Mesothelial cell of epicardium (in vitro differentiated cells): ENCODE measurements at places on chromosomes 2 and 18. TPM values are rescaled to one million over a fixed set of nuclear protein-coding genes. Genes with fewer than 3 reads are reported as not detected.

DNA sequence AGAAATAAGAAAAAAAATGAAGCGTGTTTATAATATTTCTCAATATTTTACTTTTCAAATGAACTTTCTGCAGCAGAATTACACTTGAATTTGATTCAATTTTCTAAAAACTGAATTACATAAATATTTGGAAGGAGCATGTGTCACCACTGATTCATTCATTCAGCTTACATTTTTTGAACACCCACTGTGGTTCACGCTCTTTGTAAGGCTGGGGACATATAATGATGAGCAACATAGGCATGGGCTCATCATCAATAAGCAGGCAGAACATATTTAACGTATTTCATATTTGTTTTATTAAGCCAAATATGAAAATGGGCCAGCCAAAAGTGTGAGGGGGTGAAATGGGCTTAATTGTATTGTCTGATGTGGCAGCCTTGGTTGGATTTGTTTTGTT, 209.1 kb downstream of the CTNNA2 start:
- no peaks in the 10 kb centered on the region for H3K27me3 ChIP-seq
- DNase-seq: no peak
- no peaks in the 10 kb centered on the region for H3K36me3 ChIP-seq
- H3K27ac ChIP-seq: no peak overlapping the region
- H3K4me3 ChIP-seq: no peak overlapping the region
- H3K4me1 ChIP-seq: no peaks in the 10 kb centered on the region

DNA sequence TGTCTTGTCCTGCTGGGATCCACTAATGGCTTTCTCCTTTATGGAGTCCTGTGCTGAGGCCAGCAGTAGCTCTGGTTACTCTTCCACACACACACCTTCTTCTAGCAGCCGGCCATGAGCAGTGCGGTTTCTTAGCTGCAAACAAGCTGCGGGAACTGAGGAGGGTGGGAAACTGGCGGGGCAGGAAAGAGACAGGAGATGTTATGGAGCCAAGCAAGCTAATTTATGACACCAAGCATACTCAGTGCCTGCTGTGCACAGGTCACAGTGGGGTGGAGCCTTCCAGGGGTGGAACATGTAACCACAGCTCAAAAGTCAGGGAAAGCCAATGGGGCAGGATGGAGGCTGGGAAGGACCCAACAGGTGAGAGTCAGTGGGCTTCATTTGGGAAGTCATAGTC, 180.8 kb downstream of the FAM210A start:
- H3K4me1 ChIP-seq: peaks cover 14% of the 10 kb centered on the region
- H3K4me3 ChIP-seq: no peak overlapping the region
- no peak for DNase-seq
- H3K27ac ChIP-seq: no peak overlapping the region
- no peaks in the 10 kb centered on the region for H3K36me3 ChIP-seq

TBR1 gene
- 0.09 to 0.13 TPM in 2 of 3 replicates, not detected in the other for total RNA-seq

C2orf15 gene
- 7.2 to 8.7 TPM (median 7.8 TPM) in 3 replicates for total RNA-seq

DNA sequence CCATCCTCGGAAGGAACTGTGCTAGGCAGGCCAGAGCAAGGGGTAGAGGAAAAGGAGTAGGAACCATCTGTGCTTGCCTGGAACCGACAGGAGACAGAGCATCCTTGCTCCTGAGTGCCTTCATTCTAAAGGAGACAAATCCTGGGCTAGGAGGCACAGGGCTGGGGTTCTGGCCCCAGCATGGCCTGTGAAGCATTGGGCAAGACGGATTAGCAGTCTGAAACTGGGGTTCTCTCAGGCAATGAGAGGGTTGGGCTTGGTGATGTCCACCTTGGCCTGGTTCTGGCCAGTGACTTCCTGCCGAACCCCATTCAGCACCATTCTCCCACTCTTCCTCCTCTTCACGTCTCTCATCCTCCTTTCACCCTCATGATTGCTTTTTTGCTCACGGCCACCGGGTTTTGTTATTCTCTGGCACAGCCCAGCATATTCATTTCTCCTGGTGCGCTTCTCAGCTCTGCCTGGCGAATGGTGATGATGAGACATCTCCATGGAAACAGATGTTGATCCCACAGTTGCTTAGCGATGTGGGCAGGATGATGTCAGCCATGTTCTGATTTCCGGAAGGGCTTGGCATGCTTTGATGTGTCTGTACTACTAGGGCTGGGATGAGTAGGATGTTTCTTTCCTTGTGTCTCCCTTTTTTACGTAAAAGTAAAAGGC, 127.7 kb downstream of the CAPN13 start:
- H3K27ac ChIP-seq: no peak overlapping the region
- H3K4me3 ChIP-seq: no peak overlapping the region
- H3K4me1 ChIP-seq: no peaks in the 10 kb centered on the region
- DNase-seq: no peak
- H3K27me3 ChIP-seq: no peaks in the 10 kb centered on the region

DNA sequence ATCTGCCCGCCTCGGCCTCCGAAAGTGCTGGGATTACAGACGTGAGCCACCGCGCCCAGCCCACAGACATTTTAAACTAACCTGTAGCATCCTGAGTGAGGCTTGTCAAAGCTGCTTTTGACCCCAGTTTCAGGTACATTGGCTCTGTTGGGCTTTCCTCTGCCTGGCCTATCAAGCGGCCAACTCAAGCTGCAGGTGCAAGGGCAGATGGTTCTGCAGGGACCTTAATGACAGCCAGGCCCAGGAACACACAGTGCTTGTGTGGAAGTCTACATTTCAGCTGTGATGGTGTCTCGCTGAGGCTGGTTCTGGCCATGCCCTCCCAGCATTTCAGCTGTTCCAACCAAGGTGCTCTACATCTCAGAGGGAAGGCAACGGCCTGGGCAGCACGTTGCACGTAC, 18.4 kb downstream of the INPP4A start:
- peaks cover 18% of the 10 kb centered on the region for H3K4me1 ChIP-seq
- H3K36me3 ChIP-seq: no peaks in the 10 kb centered on the region
- H3K27ac ChIP-seq: no peak overlapping the region
- DNase-seq: no peak

NGEF gene
- 0.51 to 1.3 TPM (median 1.3 TPM) in 3 replicates for total RNA-seq

DNA sequence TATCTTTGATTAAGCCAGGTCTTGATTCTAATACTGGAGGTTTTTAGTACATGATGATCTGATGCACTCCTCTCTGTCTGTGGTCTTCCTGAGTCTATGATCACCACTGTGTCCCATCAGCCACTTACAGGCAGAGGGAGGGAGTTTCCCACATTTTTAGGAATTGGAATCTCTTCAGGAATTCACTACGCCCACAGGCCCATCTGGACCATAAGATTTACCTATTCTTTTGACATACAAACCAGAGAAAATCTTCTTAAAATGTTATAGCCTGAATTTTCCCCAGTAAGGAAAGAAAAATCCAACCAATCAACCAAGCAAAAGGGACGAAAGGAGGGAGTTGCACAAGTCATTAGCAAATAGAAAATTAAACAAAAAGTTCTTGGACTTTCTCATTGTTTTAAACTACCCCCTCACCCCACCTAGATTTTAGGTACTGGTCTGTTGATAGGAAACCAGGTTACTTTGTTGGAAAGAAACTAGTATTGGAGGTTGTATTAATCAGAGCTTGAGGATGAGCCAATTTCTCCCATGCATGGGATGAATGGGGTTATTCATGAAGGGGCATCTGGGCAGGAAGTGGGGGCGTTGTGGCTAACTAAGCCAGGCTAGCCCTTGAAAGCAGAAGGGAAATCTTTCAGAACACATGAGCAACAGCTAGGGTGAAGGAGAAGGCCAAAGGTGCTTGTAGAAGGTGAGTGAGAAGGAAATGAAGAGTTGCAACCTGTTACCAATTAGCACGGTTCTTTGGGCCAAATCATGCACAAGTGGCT, 328.2 kb upstream of the MEX3C start:
- no peak overlapping the region for H3K4me3 ChIP-seq
- no peaks in the 10 kb centered on the region for H3K4me1 ChIP-seq
- no peaks in the 10 kb centered on the region for H3K36me3 ChIP-seq
- no peak overlapping the region for H3K27ac ChIP-seq

DNA sequence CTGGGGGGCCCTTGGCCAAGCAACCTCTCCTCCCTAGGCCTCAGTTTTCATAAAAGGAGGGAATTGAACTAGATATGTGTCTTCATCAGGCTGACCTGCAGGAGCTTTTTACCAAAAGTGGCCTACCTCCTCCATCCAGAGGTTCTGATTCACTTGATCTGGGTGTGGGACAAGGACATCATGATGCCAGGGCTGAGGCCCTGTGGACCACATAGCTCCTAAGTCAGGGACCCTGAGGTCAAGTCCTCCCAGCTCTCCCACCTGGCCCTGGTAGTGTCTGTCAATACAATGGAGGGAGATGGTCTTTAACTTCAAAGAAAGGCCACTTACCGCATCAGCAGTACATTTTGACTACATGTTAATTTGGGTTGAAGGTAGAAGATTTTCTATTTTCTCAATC, 10.4 kb downstream of the IL1RN start:
- H3K27me3 ChIP-seq: peaks cover 2% of the 10 kb centered on the region
- H3K4me1 ChIP-seq: peaks cover 10% of the 10 kb centered on the region
- no peaks in the 10 kb centered on the region for H3K36me3 ChIP-seq
- H3K4me3 ChIP-seq: no peak overlapping the region
- DNase-seq: no peak

GRCh38 chr2:118119158-118119727, 31.0 kb downstream of the INSIG2 start:
- H3K27ac ChIP-seq: no peak overlapping the region
- DNase-seq: no peak
- H3K27me3 ChIP-seq: no peaks in the 10 kb centered on the region
- peaks cover 17% of the 10 kb centered on the region for H3K4me1 ChIP-seq
- H3K36me3 ChIP-seq: no peaks in the 10 kb centered on the region
- no peak overlapping the region for H3K4me3 ChIP-seq

- H3K36me3 ChIP-seq: no peaks in the 10 kb centered on the region
- no peaks in the 10 kb centered on the region for H3K4me1 ChIP-seq
- no peaks in the 10 kb centered on the region for H3K27me3 ChIP-seq
- no peak overlapping the region for H3K27ac ChIP-seq
- H3K4me3 ChIP-seq: no peak overlapping the region
These were observed 99.6 kb downstream of the TXNL1 start for GRCh38 chr18:56538746-56539145.
